GF-D8 (cell line): ENCODE measurements at places on chromosomes 2 and 18.
A peak's percentile ranks its signal among the peaks of the same experiment; 100 is the strongest.

DNA sequence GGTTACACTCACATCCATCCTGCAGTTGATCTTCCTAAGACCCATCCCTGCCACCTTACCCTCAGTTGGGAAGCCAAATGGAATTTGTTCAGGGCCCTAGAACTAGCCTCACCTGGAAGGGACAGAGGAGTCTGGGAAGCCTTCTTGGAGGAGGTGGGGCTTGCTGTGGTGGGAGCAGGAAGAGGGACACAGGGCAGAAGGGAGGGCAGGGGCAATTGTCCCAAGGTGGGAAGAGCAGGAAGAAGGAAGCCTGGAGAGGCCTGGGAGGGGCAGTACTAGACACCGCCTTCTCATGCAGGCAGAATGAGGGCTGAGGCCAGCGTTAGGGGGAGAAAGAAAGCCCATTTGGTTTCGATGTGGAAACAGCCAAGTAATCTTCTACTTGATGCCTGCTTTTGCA is 34.1 kb upstream of the ASPRV1 start:
- no peak for DNase-seq

GRCh38 chr2:174614261-174614660 is 16.7 kb upstream of the WIPF1 start:
- no peak for DNase-seq

- no peak for DNase-seq
Observed at GRCh38 chr2:26284132-26284531, 39.4 kb downstream of the HADHB start.

DNA sequence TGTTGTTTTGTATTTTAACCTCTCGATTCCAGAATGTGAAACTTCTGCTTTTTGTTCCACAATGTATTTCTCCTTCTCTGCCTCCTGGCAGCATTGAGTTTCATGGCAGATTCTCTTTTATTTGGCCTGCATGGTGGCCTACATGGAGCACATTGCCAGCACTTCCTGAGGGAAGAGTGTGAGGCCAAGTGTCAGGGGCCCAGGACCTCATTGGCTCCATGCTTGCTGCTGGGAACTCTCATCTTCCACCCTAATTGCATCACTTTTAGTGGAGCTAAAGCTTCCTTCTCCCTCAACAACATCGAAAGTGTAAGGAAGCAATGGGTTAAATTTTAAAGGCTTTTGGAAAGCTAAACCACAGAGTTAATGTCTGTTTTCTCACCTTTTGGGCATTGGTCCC is 9.5 kb downstream of the TRIB2 start:
- no peak for DNase-seq

DNA sequence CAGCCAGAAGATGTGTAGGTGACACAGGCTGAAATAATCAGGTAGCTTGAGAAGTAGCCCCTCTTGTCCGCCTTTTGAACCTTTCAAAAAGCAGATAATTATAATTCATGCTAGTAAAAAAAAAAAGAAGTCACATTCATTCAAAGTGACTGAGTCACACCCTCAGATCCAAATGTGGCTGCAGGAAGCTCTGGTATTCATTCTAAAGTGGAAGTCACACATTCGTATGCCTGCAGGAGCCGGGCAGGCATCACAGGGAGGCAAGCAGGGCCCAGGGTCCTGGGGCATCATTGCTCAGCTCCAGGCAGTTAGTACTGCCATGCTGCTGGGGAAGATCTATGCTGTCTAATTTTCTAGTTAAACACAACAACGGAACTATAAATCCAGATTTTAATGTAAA is 21.7 kb upstream of the RAB11FIP5 start:
- DNase-seq = no peak

GRCh38 chr2:104040771-104041170 is 813.1 kb upstream of the POU3F3 start:
- no peak for DNase-seq

DNA sequence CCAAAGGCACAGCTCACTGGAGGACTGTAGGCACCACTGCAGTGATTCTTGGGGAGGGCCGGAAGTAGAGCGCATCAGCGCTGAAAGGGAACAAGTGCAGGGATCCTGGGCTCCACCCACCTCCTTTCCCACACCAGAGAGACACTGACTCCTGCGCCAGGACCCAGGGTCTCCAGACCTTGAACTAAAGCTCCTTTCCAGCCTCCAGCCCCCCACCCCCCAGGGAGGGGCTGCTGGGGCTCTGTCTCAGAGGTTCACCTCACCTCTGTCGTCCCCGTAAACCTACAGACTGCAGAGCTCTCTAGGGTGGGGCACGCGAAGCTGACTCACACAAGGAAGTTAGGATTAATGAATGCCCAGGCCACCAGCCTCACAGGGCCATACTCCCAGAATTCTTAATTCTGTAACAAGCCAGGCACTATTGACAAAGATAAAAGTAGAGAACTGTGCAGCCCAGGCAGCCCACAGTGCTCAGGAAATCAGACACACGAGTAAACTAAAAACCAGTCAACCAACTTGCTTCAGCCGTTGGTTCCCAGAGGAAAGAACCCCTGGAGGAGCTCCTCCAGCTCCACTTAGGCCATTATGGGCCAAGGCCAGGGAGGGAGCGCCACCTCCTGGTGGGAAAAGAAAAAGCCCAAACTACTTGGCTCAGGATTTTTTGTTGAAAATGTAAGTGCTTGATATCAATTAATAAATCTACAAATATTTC is 45.1 kb upstream of the ACAA2 start:
- peak; percentile 16 for DNase-seq

DNA sequence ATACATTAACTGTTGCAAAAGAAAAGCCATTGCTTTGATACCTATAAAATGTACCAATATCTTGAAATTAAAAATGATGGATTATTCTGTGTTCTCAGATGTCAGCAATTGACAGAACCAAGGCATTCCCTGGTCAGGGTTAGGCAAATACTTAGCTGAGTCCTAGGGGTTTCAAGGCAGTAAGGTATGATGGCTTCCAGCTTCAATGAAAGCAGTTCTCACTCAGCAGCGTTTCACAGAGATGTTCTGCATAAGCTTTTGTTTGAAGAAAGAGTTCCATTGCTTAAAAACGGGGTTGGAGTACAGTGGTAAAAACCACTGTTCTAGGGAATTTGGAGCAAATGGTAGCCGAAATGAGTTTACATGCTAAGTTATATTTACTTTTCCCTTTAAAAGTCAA is 17.0 kb upstream of the KANSL1L start:
- no peak for DNase-seq
